ENCODE measurements at places on chromosomes 7 and 10.

GRCh38 chr10:72812753-72813430 is 80.6 kb upstream of the OIT3 start:
- no peak overlapping the region for H3K27ac ChIP-seq
- no peaks in the 10 kb centered on the region for H3K4me1 ChIP-seq
- H3K36me3 ChIP-seq, result peaks cover 1% of the 10 kb centered on the region
- no peak overlapping the region for H3K4me3 ChIP-seq

GRCh38 chr7:102982235-102982634 is 69.4 kb downstream of the LRRC17 start:
- no peaks in the 10 kb centered on the region for H3K36me3 ChIP-seq
- H3K27me3 ChIP-seq, result no peaks in the 10 kb centered on the region
- no peak for DNase-seq
- H3K4me1 ChIP-seq, result no peaks in the 10 kb centered on the region
- no peak overlapping the region for H3K27ac ChIP-seq

DNA sequence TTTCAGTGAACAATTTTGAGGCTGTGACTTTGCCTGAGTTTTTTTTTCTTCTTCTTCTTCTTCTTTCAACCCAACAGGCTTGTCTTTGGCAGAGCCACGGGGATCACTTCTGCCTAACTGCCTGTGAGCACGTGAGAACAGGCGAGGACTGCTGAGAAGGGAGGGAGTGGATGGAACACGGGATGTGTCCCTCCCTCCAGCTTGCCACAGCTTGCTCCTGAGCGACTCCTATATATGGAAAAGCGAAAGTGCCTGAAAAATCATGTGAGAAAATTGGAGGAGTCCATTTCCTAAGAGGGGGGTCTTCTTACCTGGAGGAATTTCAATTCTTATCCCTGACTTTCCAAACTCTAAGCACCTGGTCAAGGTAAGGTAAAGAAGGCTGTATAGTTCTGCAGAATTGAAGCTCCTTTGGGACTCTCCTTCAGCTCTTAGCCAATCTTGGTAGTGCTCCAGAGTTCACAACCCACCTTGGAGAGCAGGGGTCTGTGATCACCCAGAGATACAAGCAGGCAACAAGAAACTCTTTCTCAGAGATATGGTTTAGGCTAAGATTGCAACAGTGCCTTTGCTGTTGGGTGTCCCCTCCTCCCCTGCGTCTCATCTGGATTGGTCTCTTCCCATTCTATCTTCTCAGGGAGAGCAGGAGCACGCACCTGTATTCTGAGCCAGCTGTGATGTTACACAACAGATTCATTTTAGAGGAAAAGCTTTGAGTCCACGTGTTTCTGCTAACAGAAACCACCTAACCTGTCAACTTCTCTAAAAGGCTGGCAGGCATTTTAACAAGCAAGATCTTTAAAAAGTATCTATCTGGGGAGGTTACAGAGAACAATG is at the start of gene MAT1A:
Gene MAT1A (minus strand): TSS at position 208 of the 837 bp plus-strand sequence. CDS start 235 bp downstream, outside the sequence.
- H3K4me3 ChIP-seq, result no peak within 1 kb of the TSS
- H3K27me3 ChIP-seq, result peaks cover 3% of the 10 kb centered on the region
- no peaks in the 10 kb centered on the region for H3K36me3 ChIP-seq
- DNase-seq, result no peak

- no peak overlapping the region for H3K27ac ChIP-seq
- DNase-seq, result no peak
- H3K4me1 ChIP-seq, result peaks cover 34% of the 10 kb centered on the region
- H3K27me3 ChIP-seq, result no peaks in the 10 kb centered on the region
- no peak overlapping the region for H3K4me3 ChIP-seq
Measured at GRCh38 chr10:4648999-4649398, 177.0 kb upstream of the AKR1E2 start.

Measured in activated naive CD8-positive, alpha-beta T cell treated with anti-CD3 and anti-CD28 coated beads, Interleukin-2, amount 50 U/mL, for 24 hours (primary cell).